ENCODE measurements at places on chromosomes 4 and X. TPM values are rescaled to one million over a fixed set of nuclear protein-coding genes. Genes with fewer than 3 reads are reported as not detected.
A peak's percentile ranks its signal among the peaks of the same experiment; 100 is the strongest.

DNA sequence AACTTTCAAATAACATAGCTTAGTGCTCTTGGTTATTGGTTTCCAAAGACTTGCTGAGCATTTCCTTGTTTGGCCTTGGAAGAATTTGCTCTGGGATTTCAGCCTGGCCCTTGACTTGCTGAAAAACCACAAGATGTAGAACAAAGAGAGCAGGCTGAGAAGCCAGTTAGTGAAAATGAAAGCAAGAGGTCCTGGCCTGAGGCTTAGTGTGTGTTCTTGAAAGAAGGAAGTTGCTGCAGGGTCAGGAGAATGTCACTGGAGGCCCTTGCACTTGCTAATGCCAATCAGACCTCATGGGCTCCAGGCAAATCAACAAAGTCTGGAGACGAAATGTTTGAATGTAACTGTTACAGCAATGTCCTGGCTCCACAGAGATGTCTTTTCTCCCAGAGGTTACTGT, 79.4 kb downstream of the SYNPO2 start:
- peak; percentile 74 for ATAC-seq

- ATAC-seq = no peak
These were observed 450.2 kb downstream of the PCDH18 start for GRCh38 chr4:137082061-137082460.

GRCh38 chrX:38970074-38970473, 168.8 kb downstream of the MID1IP1 start:
- ATAC-seq = no peak

DNA sequence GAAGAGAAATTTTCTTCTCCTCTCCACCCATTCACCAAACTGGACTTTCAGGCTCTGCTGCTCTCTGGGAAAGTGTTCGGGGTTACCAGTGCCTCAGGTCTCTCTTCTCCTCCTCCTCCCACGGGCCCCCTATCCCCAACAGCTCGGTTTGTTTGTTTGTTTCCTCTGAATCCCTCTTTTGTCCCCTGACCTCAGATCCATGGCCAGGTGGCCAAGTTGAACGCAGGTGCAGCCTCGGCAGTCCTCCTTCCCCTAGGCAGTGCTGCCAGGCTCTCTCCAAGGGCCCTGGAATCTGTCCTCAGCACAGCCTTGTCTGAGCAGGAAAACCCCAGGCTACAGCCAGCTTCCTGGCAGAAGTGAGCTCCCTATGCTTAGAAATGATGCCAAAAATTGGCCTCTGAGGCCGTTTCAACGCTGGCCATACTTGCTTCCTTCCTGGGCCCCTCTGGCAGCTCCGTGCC, 60.0 kb downstream of the FHDC1 start:
- ATAC-seq = no peak

GRCh38 chrX:71210816-71211215, 12.2 kb upstream of the GJB1 start:
- no peak for ATAC-seq

The SERPINA7 gene
- not detected for total RNA-seq

The MAGEB10 gene
- total RNA-seq = not detected

The ANAPC4 gene
- total RNA-seq = 17.4 TPM

All from gastroesophageal sphincter (tissue), 4 donors.